ENCODE measurements at places on chromosomes 12 and 14.

DNA sequence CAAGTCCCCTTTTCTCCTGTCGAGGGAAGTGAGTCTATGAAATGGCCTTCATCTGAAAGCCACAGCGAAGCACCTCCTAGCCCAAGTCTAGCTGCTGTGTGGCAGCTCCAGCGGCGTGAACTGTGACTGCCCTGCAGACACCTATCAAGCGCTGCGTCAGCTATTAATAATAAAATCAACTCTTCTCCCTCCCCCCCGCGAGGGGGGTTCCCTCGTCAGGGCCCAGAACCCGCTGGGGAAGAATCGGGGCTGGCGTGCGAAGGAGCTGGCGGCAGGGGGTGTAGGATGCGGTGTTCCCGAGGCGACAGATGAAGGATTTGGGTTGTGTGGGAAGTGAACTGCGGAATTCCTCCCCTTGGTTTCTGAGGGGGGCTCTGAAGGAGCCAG is 662 bp upstream of the ATP2A2 start:
- peak; percentile 76 for DNase-seq

GRCh38 chr12:82971584-82971983 is 284.9 kb downstream of the TMTC2 start:
- no peak for DNase-seq

DNA sequence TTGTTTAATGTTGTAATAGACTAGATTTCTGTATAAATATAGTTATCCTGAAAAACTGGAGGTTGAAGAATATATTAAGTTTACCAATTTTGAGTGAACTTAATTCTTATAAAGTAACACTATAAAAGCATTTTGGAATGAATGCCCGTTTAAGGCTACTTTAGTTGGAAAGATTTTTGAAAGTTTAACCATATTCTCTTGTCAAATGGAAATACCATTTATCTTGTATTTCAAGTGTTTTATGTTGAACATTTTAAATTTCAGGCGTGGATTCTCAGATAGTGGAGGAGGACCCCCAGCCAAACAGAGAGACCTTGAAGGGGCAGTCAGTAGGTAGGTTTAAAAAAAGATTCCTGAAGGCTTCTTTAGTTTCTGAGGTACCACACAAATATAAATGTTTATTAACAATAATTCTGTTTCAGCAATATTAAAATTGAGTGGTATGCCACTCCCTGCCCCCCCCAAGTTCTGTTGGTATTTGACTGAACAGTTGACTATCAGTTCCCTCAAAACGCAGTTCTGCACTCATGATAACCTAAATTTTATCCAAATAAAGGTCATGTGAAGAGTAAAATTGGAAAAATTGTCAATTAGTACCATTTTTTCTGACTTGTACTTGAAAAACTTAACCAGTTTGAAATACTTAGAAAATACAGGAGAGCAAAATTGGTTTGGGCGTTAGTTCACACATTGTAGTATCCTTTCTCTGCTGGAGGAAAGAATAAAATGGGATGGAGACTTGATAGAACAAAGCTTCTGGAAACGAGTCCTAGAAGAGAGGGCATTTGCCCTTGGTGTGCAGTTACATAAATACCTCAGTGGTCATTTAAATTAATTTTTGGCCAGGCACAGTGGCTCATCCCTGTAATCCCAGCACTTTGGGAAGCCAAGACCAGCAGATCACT is 1.5 kb downstream of the PNN start:
- no peak for DNase-seq

DNA sequence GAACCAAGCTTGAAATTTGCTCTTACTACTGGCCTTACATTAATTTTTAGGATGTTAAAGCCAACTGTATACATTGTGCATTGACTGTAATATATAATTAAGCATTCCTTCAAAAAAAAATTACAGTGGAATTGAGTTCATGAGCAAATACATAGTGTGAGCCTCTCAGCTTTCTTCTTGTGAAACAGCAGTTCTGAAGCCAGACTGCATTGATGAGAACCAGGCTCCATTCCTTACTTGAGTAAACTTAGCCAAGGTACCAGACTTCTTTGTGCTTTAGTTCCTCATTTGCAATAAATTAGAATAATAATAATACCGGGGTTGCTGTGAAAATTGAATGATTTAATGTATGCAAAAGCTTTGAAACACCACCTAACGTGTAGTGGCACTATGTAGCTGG is 169.5 kb downstream of the ANO4 start:
- DNase-seq = no peak

- no peak for DNase-seq
Observed at GRCh38 chr14:35113308-35113950, 8.4 kb downstream of the PPP2R3C start.

DNA sequence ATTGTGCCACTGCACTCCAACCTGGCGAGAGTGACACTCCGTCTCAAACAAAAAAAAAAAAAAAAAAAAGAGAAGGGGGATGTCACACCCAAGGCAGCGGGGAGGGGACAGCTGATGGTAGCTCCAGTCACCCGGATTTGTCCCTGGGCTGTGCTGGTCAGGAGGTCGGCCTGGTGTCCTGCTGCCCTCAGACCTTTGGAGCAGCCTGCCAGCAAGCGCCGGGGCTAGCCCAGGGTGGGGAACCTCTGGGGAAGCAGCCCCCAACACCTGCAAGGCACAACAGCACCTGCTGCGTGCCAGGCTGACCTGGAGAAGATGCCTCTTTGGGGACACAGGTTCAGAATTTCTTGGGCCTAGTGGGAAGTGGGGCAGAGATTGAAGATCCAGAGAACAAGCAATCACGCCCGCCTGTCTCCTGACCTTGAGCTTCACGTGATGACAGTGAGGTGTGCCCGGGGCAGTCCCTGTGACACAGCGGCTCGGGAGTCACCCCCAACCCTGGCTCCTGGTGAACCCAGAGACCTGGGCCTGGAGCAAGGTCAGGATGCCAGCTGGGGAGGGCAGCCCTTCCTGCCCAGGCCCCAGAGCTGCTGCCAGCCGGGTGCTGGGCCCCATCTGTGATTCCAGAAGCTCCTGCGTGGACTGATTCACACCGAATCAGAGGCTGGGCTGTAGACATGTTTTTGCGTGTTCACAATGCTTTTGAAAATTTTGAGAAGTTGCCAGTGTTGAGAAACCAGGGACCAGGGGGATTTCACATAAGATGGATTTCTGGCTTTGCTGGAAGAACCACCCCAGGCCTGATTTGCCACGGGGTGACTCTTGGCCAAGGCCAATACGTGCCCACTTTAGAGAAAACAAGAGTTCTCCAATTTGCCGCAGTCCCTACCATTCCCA is 66.4 kb downstream of the RFLNA start:
- DNase-seq = no peak

GRCh38 chr12:93050748-93051081 is 121.6 kb upstream of the EEA1 start:
- no peak for DNase-seq

- no peak for DNase-seq
Observed at GRCh38 chr14:51576117-51576430, 75.6 kb upstream of the FRMD6 start.

DNA sequence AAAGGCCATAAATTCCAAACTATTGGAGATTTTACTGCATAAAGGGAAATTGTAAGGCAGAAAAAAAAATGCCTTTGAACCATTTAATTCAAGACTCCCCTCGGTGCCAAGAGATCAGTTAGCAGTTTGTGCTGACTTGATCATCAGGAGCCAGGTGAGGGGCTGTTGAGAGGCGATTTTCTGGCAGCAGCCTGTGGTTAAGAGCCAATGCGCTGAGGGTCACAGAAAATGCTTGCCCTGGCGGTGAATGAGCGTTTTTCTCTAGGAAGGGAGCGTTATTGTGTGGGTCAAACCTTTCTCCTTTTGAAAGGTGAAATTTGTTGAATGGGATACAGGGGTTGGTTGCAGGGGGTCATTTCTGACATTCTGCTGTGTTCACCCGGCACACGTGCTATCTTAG is 4.7 kb downstream of the SRRM4 start:
- DNase-seq = no peak

GRCh38 chr12:49296836-49297694 is 2.1 kb downstream of the PRPH start:
- DNase-seq = peak; percentile 86

DNA sequence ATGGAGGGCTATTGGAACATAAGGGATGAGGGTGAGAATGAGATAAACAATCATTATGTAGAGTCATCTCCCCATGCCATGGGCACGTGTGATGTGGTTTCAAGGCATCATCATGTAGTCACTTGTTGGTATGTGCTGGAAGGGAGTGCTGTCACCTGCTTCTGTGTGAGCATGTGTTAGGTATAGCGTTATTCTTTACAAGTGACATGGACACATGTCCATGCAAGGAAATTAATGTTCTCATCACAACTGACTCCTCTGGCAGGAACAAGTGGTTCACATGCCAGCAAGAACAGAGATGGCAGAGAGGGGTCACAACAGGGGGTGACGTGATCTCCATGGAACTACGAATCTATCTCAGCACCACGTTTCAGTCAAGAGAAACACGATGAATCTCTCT is 815.8 kb downstream of the BCL11B start:
- DNase-seq = no peak

DNA sequence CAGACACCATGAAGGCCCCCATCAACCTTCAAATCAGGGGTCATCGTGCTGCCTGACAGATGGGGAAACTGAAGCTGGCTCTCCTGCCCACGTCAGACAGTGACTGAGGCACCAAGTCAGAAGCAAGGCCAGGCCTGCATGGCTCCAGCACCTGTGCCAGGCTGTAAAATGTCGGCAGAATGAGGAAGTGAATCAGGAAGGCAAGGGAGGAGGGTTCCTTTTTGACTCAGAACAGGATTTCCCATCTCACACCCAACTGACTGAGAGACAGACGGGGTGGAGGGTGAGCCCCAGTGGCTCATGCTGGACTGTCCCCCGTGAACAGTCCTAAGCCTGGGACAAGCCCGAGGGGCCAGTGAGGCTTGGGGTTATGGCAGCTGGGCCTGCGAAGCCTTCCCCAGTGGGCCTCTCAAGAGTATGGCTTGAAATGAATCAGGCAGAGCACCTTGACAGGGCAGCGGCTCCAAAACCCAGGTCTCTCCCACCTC is 20.9 kb downstream of the SYNE3 start:
- no peak for DNase-seq

GRCh38 chr14:83347874-83348273 is 1814.2 kb upstream of the SEL1L start:
- DNase-seq = no peak

DNA sequence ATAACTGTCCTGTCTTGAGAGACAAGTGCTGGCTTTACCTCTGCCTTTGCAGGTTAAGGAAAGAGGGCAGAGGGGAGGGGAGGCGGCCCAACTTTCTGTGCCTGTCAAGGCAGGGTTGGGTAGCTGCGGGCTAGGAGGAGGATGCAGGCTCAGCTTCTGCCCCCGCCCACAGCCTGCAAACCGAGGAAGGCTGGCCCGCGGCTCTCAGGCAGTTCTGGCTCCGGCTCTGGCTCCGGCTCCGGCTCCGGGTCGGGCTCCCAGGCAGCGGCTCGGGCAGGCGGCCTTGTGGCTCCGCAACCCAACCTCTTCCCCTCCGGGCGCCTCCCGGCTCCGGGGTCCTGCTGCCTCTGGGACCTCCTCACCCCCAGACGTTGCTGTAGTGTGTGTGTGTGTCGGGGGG is 92.9 kb downstream of the TMEM30B start:
- DNase-seq = peak; percentile 43

DNA sequence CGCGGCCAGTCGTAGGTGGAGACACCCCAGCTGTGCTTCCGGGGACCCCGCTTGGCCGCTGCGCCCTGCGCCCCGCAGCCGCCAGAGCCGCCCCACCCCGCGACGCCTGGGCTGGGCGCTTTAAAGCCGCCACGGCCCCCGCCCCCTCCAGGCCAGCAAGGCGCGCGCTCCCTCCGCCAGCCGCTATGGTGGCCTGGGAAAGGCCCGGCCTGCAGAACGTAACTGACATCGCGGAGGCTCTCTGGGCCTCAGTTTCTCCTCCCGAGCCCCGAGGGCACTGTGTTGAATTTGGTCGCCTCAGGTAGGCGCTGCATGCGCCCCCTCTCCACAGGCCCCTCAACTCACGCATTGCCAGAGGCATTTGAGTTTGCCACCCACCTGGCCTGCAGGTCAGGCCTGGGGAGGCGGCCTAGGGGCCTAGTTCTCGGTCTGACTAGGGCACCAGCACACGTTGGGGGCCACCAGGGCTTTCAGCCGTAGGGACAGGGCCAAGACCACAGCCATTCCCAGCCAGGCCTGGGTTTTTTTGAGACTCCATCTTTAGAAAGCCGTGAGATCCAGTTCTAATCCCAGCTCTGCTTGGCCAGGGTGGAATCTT is at the start of gene NGB:
NGB (minus strand) TSS at position 94 of the 598 bp plus-strand sequence. CDS start 269 bp downstream, outside the sequence.
- DNase-seq = no peak

DNA sequence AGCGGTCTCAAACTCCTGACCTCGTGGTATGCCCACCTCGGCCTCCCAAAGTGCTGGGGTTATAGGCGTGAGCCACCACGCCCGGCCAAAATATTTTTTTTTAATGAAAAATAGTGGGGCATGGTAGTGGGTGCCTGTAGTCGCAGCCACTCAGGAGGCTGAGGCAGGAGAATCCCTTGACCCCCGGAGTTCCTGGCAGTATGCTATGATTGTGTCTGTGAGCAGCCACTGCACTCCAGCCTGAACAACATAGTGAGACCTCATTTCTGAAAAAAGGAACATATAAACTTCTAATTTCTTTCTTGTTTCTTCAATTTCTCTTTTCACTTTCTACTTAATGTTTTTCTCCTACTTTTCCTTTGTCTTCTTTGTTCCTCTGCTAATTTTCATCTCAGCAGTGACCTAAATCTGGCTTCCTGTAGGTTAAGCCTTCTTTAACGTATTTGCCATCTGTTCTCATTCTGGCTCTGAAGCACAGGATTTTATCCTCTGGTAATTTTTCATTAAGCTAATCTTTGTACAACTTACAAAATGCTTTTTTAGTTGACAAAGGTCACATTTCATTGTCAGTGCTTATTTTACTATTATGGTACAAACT is 4.5 kb upstream of the RPGRIP1 start:
- DNase-seq = no peak

DNA sequence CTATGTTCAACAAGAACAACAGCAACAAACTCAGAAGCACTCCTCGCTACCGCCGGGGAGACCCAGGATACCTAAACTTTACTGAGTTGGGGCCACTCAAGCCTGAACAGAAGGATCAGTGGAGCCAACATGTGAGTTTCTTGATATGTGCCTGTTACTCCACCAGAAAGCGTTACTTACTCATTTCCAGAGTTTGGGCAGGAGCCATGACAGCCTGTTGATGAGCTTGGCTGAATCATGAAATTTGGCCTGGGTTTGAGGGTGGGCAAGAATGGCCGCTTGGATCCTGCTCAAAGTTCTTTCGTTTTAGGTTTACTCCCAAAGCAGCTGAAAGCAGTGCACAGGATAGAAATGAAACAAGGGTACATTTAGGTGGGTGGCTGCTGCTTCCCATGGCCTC is 12.0 kb upstream of the GALNT6 start:
- DNase-seq = no peak

GRCh38 chr12:92278378-92278828 is 132.8 kb upstream of the BTG1 start:
- no peak for DNase-seq

GRCh38 chr12:117063162-117063911 is 35.9 kb downstream of the TESC start:
- no peak for DNase-seq

- no peak for DNase-seq
Observed at GRCh38 chr14:95765051-95765450, 51.1 kb upstream of the TCL1A start.
